ENCODE measurements at places on chromosomes 3 and 15.

DNA sequence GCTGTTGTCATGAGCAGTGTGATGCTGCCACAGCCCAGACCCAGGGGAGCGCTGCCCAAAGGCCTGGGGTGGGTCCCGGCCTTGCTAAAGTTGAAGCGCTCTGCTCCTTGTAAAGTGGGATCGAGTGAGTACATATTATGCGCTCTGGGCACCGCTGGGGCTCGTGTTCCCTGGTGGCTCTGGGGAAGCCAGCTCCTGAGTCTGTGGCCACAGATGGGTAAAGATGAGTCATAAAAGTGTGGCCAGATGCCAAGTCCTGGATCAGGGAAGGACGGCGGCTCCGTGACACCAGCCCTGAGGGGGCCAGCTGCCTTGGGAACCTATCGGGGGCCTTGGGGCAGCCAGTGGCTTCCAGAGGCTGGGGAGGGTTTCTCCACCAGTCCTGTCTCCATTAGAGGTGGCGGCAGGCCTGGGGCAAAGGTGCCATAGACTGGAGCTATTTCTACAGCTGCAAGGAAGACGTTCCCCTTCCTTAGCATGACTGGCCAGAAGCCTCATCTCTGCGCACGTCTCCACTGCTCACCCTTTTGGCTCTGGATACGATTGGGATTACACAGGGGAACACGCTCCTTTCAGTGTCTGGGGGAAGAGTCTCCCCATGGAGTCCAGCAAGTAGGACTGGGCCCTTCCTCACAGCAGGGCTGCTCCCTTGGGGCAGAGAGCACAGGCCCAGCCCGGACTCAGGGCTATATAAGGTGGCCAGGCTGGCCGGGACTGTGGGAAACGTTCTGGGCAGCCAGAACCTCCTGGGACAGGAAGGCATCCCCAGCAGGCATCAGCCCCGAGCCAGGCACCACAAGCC is 1.2 kb upstream of the ITIH4 start:
- DNase-seq: peak; percentile 64

DNA sequence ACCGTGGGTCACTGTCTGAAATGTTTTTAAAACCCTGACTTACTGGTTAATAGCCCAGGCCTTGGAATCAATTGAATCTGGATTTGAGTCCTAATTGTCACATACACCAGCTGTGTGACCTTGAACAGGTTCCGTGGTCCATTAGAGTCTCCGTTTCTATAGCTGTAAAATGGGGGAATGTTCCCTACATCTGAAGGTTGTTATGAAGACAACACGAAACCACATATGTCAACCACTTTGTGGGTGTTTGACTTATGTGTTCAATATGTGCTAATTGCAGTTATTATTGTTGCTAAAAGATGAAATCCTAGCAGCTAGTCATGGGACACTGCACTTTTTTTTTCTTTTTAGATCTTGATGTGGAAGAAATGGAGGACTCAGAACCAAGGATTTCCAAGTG is 35.3 kb downstream of the ZBTB38 start:
- no peak for DNase-seq

GRCh38 chr15:82943176-82943575 is 9.3 kb downstream of the HOMER2 start:
- DNase-seq: no peak

GRCh38 chr15:69213786-69214185 is 53.4 kb downstream of the GLCE start:
- no peak for DNase-seq

- no peak for DNase-seq
Measured at GRCh38 chr15:63234451-63234870, 42.9 kb upstream of the APH1B start.

DNA sequence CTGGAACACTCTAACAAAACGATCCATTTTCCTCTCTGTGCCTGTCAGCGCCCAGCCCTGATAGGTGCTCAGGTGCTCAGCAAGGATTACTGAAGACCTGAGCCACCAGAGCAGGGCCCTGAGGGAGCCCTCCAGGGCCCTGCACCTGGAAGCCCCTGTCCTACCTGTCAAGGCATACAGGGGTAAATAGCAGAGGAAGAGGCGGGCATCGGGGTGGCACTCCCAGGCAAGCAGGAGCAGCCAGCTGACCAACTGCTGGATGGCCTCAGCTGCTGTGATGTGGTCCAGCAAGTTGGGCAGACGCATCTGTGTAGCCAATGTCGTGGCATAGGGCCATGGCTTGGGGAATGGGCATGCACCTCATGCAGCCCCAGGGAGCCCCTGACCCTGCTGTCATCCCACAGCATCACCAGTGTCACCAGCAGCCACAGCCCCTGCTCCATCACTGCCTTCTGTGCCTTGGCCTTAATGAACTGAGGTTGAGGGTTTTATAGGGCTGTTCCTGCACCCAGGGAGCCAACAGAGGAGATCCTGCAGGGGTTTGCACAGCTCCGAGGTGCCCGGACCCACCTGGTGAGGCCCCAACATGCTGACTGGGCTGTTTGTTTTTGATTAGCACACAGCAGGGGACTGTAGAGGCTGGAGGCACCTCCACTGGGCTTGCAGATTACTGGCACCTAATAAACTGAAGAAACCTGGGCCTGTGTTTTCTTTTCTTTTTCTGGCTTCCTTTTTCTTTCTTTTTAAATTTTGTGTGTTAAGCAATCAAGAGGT is 7.9 kb upstream of the WDR6 start:
- DNase-seq: no peak

DNA sequence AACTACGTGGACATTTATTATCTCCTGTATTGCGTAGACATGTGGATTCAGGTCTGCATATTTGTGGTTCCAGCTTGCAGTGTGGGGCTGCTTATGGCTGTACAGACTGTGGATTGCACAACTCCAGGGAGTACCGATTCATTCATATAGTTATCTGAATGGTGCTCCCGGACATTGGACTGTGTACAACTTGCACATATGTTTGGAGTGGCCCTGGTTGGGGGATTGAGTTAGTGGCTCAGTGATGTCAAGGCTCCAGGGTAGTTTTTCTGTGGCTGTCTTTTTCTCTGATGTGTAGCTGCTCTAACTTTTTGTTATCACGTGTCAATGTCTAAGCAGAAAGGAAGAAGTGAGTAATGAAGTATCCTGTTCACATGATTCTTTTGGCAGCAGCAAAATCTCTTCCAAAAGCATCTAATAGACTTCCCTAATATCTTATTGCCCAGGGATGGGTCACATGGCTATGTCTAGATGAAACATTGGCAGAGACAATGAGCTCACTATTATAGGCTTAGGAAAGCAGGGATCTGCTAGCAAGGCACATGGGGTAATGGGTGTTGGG is 15.8 kb downstream of the ST3GAL6 start:
- DNase-seq: peak; percentile 97

DNA sequence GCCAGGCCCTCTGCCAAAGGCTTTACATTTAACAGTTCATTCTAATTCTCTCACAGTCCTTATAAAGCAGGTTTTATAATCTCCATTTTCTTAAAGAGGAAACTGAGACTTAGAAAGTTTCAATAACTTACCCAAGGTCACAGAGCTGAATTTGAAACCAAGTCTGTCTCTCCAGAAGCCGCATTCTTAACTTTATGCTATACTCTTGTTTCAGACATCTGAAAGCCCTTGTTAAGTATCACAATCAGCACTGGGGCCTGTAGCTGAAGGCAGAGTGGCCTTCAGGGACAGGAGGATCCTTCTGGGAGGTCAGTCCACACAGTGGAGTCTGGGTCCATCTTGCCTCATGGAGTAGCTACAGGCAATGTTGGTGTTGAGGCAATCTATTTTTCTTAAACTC is 27.9 kb downstream of the LRRN1 start:
- no peak for DNase-seq

GRCh38 chr15:37715101-37715500 is 219.3 kb upstream of the TMCO5A start:
- no peak for DNase-seq

DNA sequence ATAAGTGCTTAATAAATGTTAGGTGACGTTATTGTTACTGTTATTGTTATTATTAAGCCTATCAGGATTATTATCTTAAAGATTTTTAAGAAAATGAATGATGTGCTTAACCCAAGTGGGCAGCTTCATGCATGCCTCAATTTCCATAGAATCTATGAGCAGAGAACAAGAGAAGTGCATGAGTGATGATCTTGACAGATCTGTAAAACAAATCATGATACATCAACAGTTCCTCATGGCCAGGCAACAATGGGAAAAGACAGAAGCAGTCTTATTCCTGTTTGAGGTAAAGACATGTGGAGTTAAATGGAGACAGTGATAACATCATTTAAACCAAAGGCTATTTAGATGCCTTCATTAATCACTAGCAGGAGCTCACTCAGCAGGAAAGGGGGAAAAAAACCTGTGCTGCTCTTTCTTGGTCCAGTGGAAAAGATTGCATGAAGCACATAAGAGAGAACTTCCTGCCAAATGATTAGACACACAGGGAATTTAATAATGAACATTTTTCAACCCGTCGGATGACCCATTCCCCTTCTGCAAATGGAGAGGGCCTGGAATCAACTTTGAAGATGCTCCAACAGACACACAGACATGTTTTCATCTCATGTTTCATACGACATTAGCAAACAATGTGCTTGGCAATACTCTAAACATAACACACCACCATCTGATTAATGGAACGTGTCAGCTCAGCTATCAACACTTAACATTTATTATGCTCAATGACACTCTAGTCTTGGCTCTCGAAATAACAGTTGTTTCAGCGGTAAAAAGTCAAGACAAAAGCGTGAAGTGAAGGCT is 212.2 kb upstream of the LRRN1 start:
- no peak for DNase-seq

DNA sequence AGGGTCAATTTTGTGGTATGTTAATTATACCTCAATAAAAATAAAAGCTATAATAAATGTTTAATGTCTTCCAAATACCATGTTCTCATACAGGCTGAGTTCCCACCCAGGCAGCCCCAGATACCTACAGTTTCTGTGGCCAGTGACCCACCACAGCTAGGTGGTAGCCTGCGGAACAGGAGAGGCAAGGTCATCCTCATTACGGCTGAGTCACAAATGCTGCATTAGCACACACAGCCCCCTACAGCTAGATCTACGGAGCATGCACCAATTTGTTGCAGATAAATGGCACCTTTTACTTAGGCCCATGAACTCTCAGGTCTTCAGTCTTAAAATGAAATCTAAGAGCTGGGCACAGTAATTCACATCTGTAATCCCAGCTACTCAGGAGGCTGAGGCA is 5.1 kb downstream of the SPATA12 start:
- no peak for DNase-seq

DNA sequence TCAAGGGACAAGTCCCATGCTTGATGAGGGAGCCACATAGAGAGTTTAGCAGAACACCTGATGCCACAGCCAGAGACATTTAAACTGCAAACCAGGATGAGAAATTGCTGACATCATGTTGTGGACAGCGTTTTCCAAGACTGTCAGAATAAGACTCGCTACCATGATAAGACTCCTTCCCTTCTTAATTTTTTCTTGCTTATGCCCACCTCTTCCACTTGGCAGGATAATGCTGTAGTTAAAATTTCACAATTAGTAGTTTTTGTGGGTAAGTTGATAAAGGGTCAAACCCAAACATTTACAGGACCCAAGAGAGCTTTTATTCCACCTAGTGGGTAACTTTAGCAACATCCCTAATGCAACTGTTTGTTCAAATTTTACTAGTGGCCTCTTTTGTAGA is 3.0 kb upstream of the PIAS1 start:
- DNase-seq: no peak

GRCh38 chr15:99568625-99569352 is 3.0 kb downstream of the MEF2A start:
- DNase-seq: no peak

DNA sequence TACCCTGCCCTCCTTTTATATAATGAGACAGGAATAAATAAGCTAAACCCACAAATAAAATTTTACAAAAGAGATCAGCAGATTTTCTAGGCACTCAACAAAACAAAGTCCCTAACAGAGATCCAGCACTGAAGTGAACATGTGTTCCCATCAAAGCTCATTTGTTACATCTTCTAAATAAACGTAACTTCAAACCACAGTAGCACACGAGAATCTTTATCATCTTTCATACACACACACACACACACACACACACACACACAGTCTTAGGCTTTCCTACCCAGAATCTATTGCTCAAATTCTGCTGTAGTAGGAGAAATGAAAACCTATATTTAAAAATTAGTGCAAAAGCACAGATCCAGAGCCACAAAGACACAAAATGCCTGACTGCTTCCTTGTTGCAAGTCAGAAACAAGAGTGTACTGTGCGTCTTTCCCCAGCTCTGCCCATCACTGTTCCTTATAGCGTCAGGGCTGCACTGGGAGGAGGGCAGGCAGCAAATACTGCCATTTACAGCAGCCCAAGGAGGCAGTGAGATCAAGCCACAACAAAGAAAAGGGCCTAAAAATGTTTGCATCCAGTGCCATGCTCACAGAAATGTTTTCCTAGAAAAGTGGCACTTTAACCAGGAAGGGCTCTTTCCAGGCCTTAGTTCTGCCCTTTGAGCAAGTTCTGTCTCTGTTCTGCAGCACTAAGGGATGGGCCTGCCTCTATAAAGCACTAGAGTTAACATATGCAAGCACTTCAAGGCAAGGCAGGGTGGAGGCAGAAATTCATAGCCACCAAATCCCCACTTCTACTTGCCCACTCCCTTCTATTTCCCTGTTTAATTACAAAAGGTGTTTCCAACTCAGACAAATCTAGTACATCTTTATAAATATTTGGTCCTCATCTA is 6.0 kb downstream of the IP6K1 start:
- DNase-seq: no peak

DNA sequence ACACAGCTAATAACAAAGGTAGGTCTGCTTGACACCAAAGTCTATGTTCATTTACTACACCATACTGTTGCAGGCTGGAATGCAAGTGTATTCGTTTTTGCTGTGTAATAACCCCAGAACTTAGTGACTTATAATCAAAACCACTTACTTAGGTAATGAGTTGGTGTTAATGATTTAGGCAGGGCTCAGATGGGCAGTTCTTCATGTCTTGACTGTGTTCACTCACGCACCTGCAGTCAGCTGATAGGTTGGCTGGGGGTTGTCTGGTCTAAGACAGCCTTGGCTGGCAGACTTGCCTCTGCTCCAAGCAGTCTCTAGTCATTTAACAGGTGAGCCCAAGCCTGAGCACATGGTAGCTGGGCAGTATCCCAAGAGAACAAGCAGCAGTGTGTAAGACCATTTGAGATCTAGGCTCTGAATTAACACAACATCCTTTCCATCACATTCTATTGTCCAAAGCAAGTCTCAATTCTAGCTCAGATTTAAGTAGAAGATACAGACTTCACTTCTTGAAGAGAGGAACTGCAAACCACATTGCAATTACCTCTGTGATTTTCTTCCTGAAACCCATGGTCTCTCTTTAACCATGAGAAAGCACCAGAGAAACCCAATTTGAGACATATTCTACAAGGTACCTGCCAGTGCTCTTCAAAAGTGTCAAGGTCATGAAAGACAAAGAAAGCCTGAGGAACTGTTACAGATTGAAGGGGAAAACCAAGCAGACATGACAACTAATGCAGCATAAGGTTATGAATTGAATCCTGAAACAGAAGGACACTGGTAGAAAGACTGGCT is 13.3 kb upstream of the DCLK3 start:
- DNase-seq: no peak

- DNase-seq: peak; percentile 30
Measured at GRCh38 chr3:38782148-38782547, 33.9 kb downstream of the SCN10A start.

DNA sequence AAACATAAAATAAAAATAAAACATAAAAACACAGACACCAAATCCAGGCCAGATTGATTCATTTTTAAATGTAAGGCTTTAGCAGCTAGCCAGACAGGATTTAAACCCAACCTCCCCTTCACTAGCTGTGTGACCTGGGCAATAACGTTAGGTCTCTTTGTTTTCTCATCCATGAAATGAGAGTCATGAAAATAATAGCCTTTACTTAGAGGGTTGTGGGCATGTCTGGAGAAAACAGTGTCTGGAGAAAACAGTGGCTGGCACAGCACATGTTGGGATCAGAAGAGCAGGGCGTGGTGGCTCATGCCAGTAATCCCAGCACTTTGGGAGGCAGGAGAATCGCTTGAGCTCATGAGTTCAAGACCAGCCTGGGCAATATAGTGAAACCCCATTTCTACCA is 1.9 kb upstream of the DPPA4 start:
- DNase-seq: no peak
